C1 segment of cervical spinal cord (tissue), 14 donors: ENCODE measurements at places on chromosomes 16 and 17.

- DNase-seq, result no peak
These were observed 10.7 kb downstream of the MYH4 start for GRCh38 chr17:10458701-10459100.

DNA sequence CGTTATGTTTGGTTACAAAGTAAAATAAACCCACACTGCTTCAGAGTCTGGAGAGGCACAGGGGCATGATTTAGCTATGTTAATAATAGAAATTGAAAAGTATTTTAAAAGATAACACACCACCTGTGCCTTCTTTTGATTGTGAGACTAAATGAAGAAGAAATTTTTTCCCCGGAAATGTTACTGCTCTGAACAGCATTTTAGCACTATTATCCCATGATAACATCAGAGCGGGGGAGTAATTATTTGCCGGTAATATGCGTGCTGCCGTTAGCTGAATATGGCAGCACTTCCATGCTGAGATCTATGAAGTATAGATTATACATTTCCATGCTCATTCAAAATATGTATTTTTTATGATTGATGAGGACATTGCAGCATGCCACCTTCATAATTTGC lies 500.2 kb upstream of the HSBP1 start:
- no peak for DNase-seq

DNA sequence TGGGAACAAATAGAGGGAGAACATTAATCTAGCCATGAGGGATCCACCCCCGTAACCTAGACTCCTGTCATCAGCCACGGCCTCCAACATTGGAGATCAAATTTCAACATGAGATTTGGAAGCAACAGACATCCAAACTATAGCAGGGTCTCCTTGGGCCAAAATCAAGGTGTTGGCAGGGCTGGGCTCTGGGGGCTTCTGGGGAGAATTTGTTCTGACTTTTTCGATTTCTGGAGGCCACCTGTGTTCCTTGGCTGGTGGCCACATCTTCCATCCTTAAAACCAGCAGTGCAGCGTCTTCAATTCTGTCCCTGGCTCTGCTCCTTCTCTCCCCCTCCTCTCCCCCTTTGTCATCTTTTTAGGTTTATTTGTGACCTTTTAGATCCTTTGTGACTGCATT lies 546.2 kb downstream of the WWOX start:
- no peak for DNase-seq

GRCh38 chr17:47810200-47810821 lies 11.3 kb downstream of the OSBPL7 start:
- DNase-seq, result no peak
